ENCODE measurements at places on chromosomes 5 and 9.

- DNase-seq = no peak
These were observed 8.2 kb downstream of the IL17B start for GRCh38 chr5:149370878-149371277.

GRCh38 chr5:12934722-12935121, 1009.8 kb downstream of the DNAH5 start:
- DNase-seq = peak; percentile 48

- DNase-seq = no peak
These were observed 177.8 kb upstream of the SGCD start for GRCh38 chr5:156149213-156149612.

DNA sequence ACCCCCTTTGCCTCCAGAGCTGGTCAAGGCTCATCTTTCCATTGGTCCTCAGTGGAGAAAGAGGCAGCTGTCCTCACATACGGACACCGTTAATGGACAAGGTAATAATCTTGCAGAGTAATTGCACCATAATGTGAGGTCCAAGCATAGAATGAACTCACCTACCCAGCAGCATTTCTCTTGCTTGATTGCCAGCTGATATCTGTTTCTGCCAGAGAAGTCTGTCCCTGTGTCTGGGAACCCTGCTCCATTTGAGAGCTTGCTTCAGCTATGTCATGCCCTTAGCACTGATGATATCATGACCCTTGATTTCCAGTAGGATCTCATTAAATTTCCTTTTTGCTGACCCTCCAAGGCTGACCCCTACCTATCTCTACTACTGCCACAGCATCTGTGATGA, 154.6 kb downstream of the PIK3R1 start:
- DNase-seq = no peak

DNA sequence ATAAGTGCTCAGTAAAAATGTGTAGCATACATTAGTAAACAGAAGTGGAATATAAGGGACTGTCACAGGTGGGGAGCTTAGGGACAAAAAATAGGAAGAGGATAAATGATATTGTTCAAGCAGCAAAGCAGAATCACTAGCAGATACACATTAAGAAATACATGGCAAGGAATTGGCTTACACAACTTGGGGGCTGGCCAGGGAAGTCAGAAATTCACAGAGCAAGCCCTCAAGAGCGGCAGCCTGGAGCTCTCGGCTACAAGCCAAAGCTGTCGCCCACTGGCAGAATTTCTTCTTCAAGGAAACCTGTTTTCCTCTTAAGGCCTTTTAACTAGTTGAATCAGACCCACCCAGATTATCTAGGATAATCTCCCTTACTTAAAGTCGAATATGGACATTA, 73.0 kb upstream of the SMIM23 start:
- no peak for DNase-seq

GRCh38 chr9:131140550-131140949, 15.2 kb downstream of the NUP214 start:
- DNase-seq = no peak

DNA sequence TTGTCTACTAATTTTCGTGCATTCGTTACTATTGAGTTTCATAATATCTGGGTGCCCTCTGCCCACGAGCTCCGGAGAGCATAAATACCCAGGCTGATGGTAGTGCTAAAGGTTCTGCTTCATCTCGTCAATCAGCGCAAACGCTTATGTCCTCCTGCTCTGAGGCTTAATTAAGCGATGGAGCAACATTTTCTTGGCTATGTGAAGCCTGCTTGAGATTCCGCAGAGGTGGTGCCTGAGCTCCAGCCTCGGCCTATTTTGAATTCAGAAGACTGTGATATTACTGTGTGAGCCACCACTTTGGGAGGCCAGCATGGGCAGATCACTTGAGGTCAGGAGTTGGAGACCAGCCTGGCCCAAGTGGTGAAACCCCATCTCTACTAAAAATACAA, 44.8 kb downstream of the ANXA2R start:
- no peak for DNase-seq

- DNase-seq = no peak
These were observed 19.0 kb downstream of the NEURL1B start for GRCh38 chr5:172659909-172660628.

GRCh38 chr5:33800241-33800950, 91.4 kb downstream of the ADAMTS12 start:
- DNase-seq = no peak

- DNase-seq = no peak
These were observed 29.1 kb downstream of the RORB start for GRCh38 chr9:74526215-74526614.

GRCh38 chr9:8417341-8417740, 617.8 kb upstream of the DMAC1 start:
- DNase-seq = no peak

- no peak for DNase-seq
These were observed 267.5 kb downstream of the ENC1 start for GRCh38 chr5:74373076-74373475.

DNA sequence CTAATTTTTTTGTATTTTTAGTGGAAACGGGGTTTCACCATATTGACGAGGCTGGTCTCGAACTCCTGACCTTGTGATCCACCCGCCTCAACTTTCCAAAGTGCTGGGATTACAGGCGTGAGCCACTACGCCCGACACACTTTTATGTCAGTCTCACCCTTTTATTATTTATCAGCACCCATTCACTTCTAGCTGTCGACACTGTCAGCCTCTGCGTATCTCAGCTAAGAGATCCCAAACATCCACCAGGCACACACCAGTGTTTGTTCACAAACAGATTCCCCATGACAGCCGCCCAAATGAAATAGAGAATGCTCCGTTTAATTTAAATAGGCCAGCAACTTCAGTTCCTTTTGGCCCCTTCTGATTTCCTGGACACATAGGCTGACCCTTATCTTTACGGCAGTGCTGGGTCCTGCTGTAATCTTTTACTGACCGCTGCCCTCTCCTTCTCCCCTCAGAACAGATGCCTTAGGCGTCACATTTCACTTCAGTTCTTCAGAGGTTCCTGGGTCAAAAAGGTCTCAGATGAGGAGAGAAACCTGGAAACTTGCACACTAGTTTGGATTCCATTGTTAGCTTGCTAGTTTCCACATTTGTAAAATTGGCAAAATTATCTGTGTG, 43.1 kb upstream of the CKMT2 start:
- DNase-seq = no peak

DNA sequence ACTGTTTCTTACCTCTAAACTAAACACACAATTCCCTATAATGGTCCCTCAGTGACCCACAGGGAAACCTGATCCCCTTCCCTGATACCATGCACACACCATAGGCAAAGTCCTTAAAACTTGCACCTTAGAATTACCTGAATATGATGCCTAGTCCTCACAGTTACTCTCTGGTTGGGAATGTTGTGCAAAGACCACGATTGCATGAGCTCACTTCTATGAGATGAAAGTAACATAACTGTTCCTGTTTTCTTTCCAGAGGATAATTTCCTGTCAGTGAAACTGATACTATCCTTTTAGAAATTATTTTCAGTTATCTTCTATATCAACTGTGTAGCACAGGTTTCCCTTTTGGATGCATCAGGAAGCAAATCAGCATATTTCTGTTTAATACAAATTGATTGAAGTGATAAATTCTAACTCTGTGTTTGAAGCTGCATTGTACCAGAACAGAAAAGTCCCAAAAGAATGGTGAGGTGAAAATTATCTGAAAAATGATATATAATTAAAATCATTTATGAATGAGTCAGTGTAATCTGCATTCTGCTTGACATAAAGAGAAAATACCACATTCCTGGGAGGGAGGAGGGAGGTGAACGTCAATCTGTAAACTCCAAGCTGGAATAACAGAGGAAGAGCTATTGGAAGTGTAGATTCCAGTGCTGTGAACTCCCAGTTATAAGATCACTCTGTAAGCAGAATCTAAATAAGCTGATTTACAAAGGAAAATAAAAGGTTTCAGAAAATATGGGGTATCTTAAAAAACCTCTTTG, 51.2 kb upstream of the TNFAIP8 start:
- DNase-seq = no peak

GRCh38 chr5:32690153-32690552, 21.0 kb upstream of the NPR3 start:
- no peak for DNase-seq

- DNase-seq = no peak
These were observed 26.0 kb downstream of the ADAMTSL1 start for GRCh38 chr9:18499980-18500379.

DNA sequence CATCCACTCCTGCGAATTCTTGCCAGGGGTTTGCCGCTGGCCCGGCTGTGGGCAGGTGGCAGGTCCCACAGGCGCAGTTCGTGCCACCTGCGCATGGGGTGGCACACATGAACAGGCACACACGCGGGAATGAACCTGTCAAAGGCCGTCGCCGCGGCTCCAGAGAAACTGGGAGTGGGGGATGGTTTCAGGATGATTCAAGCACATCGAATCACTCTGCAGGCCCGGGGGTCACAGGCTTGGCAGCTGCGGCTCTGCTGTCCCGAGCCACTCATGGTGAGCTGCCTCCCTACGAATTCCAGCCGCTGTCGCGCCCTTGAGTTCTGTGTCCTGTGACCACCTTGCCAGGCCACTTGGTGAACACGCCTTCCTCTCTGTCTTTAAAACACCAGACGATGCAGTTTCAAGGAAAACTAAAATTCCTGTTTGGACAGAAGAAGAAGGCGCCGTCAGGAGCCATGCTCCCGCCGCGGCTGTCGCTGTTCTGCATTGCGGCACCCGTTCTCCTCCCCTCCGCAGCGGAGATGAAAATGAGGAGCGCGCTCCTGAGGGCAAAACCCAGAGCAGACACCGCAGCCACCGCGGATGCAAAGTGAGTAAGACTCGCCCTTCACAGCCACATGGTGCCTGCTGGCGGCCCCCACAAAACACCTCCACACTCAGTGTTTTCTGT, 15.4 kb upstream of the EXOC3 start:
- no peak for DNase-seq

DNA sequence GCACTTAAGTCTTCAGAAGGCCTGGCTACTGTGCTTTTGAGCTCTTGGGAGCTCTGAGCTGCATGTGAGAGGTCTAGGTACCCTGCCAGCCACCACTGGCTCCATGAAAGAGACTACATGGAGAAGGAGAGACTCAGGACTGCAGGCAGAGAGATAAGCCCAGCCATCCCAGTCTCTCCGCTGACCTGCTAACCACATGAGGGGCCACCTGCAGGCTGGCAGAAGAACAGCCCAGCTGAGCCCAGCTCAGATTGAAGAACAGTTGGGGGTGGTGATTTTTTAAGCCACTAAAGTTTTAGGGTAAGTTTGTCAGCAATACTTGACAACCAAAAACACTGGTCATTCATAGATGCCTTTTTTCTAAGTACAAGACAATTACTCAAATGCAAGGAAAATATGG, 205.0 kb upstream of the PRDM9 start:
- no peak for DNase-seq

DNA sequence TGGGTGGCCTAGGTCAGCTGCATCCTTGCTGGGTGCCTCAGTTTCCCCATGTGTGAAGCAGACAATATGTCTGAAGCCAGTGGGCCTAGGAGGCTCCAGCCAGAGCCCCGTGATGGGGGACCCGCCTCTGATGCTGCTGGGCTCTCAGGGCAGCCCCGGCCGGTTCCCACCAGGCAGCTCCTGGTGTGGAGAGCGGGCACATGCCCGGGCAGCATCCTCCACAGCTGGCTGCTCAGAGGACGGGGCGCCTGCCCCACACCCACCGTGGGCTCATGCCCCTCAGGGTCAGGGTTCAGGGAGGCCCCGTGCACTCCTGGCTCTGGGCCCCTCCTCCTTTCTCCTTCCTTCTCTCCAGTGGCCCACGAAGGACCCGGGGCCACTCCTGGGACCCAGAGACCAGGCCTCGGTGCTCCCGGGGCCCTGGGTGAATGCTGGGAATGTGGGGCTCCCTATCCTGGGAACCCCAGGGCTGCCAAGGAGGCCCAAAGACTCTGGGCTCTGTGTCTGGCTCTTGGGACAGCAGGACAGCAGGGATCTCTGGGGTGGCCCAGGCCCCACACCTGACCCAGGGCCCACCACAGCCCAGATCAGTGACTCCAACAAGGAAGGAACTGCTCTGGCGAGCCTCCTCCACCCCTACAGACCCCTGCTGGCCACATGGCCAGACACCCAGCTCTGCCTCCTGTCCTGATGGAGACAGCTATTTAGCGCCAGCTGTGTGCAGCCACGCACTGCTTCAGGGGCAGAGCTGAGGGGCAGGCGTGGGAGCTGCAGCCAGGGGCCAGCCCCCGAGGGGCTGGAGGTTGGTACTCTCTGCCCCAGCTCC, 39.5 kb upstream of the EGFL7 start:
- DNase-seq = no peak

GRCh38 chr5:58040044-58040443, 419.8 kb downstream of the PLK2 start:
- DNase-seq = no peak

All from PC-9 (cell line).